ENCODE measurements at places on chromosomes 1 and 21.

GRCh38 chr1:25794325-25794724 is 5.7 kb upstream of the SELENON start:
- no peak for DNase-seq

GRCh38 chr1:3186526-3186921 is 117.5 kb downstream of the PRDM16 start:
- no peak for DNase-seq

DNA sequence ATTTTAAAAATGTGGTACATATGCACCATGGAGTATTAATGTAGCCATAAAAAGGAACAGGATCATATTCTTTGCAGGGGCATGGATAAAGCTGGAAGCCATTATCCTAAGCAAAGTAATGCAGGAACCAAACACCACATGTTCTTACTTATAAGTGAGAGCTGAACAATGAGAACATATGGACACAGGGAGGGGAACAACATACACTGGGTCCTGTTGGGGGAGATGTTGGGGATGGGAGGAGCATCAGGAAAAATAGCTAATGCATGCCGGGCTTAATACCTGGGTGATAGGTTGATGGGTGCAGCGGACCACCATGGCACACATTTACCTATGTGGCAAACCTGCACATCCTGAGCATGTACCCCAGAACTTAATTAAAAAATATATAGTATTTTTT is 352.5 kb upstream of the KAZN start:
- DNase-seq: no peak

- DNase-seq: no peak
Observed at GRCh38 chr1:212281590-212281989, 3.6 kb upstream of the PPP2R5A start.

DNA sequence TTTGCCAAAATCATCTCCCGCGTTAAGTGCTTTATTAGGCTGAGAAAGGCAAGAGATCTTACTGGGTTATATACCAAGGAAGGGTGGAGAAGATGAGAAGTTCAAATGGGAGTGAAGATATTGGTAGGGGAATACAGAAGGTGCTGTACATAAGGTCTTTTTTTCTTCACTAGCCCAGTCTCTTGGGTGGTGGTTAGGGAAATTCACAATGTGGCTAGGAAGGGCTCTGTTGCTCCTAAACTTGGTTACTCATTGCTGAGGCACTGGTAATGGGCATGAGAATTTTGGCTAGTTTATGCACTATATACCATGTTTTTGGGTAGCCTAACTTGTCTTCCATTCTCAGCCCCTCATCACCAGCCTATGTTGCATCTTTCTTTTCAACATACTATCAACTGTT is 50.6 kb downstream of the LHX4 start:
- no peak for DNase-seq

- no peak for DNase-seq
Observed at GRCh38 chr1:240827786-240828185, 215.8 kb upstream of the GREM2 start.

DNA sequence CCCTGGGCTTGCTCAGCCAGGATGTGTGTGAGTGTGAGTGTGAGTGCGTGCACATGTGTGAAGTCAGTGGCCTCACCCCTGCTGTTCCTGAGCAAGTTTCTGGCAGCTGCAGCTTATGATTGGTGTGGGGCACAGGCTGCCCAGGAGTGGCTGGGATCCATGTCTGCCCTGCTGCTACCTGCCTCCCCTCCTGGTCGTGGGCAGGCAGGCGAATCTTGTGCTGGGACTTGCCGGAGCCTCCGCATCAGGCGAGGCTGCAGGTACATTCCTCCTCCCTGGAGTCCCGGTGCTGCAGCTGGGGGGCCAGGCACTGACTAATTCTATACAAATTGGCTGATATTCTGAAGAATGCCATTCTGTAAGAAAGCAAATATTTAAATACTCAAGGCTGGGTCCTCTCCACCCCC is 85.6 kb upstream of the WNT4 start:
- DNase-seq: no peak

DNA sequence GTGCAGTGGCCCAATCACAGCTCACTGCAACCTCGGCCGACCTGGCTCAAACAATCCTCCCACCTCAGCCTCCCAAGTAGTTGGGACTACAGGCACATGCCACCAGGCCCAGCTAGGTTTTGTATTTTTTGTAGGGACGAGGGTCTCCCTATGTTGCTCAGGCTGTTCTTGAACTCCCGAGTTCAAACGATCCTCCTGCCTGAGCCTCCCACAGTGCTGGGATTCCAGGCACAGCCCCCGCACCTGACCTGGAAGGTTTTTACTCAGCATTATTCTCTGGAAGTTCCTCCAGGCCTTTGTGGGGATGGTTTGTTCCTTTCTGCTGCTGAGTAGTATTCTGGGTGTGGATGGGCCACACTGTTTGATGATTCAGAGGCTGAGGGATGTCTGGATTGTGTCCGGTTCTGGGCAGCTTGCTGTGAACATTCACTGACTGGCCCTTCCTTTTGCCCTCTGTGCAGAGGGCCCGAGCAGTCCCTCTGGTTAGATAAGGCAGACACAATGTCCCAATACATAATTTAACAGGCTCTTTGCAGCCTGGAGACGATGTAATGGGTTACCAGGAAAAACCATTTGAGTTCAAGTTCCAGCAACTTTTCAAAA is 6.0 kb upstream of the TRAPPC10 start:
- no peak for DNase-seq

GRCh38 chr1:37031429-37031828 is 2.9 kb downstream of the GRIK3 start:
- DNase-seq: no peak

DNA sequence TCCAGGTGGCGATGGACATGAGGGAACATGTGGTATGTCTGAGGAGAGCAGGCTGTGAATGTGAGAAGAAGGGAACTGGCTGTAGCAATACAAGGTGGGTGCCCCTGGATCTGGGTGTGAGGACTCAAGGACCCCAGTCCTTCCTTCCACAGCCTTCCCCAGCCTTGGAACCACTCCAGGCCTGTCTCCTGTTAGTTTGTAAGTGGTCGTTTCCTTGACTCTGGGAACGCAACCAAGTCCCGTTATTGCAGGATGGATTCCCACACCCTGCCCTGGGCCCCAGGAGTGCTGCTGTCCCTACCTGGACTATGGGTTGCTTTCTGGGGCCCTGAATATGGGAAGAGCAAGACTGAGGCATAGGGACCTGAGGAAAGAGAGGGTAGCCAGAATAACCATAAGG is 47.2 kb upstream of the VANGL1 start:
- no peak for DNase-seq

DNA sequence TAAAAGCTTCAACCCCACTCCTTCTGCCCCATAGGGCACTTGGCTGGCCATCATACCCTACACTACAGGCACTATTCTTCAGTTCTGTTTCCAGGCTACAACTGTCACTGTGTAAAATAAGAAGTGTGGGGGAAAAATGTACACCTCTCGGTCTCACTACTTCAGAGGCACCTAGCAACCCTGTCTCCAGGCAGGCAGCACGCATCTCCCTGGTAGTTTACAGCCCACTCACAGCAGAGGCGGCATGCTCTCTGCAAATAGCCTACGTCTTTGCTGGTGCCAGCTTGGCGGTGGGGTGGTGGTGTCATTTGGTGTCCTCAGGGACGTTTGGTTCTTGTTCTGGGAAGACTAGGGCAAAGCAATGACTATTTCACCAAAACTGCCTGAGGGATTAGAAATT is 48.2 kb upstream of the BTG3 start:
- DNase-seq: no peak

GRCh38 chr21:38126666-38127303 is 130.0 kb upstream of the KCNJ15 start:
- DNase-seq: peak; percentile 73

DNA sequence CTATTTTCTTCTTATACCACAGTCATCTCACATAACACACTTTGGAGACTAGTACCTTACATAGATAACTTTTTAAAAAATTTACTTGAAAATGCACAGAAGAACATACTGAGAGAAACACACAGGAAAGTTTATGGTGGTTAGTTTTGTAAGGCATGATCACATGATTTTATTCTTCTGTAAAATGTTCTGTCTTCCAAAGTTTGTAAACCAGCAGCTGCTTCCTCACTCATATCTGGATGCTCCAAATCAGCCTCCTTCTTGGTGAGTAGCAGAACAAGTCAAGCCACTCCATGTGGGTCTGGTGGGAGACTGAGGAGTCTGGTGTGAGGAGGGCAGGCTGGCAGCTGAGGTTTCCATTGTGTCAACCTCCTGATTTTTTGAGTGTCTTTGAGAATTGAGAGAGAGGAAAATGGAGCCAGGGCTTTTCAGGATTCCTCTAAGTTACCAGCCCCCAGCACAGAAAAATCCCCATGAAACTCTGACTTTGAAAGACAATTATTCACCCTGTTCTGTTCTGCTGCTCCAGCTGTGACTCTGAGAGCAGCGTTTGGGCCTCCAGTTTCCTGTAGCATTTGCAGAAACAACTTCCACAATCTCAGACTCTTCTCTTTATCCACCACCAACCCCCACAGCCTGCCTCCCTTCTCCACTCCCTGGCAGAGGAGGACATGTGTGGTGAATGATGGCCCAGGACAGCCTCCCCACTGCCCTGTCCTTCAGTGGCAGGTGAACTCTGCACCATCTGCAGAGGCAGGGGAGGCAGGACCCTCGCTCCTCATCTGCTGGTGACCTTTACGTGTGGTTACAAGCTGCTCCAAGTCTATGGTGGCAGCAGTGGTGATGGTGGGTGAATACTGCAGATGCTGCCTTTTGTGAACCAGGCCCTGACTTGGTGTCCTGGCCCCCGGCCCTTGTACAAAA is 82.3 kb downstream of the FCRL5 start:
- DNase-seq: no peak
